ENCODE measurements at places on chromosomes 12 and 14.

DNA sequence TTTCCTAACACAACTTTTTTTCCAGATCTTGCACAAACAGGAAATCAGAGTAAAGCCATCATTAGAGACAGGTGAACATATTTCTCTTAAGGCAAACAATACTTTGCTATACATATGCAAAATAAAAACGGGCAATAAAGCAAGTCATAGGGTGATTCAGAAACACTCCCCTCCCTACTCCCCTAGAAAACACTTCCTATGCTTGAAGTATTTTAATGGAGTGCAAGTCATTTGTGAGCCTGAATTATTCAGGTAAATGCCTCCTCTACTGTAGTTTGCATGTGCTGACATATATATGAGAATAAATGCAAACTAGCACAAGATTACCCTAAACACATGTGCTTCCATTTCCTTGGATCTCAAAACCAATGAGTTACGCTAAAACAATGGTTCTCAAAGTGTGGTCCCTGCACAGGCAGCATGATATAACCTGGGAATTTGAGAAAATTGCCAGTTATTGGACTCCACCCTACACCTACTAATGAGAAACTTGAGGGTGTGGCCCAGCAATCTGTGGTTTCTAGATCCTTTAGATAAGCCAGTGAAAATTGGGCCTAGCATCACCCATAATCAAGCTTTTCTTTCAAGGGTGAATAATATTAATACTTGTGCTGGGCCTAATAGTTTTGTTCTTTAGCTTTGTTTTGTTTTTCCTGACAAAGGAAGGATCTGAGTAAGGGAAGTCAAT, 159.7 kb upstream of the BMP4 start:
- no peak for DNase-seq

GRCh38 chr12:121793440-121793837, at the start of gene RHOF:
TSS of gene RHOF (minus strand) at chr12:121793688. CDS start at chr12:121793633, 55 bp downstream.
- no peak for DNase-seq

GRCh38 chr14:67581643-67582042, 18.4 kb downstream of the PIGH start:
- no peak for DNase-seq

DNA sequence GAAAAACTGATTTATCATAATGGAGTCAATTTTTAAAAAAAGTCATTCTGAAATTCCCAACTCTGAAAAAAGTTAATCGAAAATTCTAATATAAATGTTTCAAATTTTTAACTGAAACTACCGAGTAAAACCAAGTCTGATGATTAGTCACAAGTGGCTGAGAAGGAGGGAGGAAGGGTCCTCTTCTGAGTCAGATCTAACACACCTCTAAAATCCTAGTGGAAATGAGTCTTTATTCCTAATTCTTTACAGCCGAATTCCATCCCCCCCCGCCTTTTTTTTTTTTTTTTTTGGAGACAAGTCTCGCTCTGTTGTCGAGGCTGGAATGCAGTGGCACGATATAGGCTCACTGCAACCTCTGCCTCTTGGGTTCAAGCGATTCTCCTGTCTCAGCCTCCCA, 37.9 kb downstream of the RAD9B start:
- no peak for DNase-seq

DNA sequence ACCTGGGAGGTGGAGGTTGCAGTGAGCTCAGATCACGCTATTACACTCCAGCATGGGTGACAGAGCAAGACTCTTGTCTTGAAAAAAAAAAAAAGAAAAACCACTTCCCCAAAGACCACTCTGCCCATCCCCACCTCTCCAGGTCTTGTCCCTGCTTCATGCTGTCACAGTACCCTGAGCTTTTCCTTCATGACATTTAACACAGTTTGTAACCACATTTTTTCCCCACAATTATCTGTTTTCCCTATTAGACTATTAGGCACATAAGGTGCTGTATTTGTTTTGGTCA, 6.9 kb downstream of the HECTD1 start:
- no peak for DNase-seq

- DNase-seq = no peak
Measured at GRCh38 chr12:93925585-93926205, 222.7 kb upstream of the PLXNC1 start.

- DNase-seq = no peak
Measured at GRCh38 chr12:52061470-52062166, 8.2 kb upstream of the ATG101 start.

DNA sequence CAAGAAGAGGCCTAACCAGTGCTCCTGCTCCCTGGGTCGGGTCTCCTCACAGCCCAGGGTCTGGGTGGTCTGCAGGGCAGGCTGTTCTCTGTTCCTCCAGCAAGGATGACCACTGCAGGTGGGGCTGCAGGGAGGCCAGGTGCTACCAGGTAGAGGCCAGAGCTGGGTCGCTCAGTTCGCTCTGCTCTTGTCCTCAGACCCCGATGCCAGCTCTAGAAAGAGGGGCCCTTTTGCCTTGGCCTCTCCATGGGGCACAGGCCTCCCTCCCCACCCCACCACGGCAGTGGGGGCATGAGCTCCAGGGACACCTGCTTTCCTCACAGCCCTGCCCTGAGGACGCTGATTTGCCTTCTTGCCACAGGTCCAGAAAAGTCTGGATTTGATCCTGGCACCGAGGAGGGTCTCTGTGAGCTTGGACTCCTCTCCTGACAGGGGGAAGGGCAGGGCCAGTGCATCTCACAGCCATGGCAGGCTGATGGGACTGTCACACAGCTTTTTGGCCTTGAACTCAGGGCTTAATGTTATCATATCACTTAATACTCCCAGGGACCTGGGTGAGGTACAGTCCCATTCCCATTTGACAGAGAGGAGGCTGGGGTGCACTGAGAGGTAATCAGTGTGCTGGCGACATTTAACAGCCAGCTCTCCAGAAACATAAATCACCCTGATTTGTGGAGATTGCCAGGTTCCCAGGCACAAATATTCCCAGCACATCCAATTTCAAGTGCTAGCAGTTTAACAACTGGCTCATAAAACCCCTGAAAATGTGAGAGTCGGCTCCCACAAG, 273.0 kb upstream of the SFSWAP start:
- DNase-seq = no peak

DNA sequence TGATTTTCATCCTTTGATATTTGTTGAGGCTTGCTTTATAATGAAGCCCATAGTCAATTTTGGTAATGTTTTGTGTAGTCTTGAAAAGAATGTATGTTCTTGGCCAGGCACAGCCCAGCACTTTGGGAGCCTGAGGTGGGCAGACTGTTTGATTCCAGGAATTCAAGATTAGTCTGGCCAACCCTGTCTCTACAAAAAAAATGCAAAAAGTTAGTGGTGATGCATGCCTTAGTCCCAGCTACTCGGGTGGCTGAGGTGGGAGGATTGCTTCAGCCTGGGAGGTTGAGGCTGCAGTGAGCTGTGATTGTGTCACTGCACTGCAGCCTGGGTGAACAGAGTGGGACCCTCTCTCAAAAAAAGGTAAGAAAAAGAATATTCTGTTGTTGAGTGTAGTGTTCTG, 10.8 kb downstream of the ETNK1 start:
- peak; percentile 31 for DNase-seq

DNA sequence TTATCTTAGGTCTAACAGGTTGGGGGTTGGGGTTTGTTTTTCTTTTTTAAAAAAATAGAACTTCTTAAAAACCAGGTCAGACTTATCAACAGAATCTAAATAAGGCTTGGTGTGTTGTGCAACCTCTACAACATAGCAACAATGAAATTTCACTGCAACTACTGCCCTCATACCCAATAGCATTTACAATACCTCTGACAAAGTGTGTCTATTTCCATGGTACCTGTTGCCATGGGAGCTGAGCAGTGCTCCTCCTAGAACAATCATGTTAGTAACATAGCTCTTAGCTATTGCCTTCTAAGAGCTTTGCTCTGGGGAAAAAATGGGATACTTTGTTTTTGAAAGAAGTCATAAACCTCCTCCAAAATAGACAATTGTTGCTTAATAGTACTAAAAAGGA, 103.3 kb upstream of the CCDC175 start:
- peak; percentile 3 for DNase-seq

GRCh38 chr12:52647601-52648000, 4.4 kb downstream of the KRT2 start:
- DNase-seq = no peak

DNA sequence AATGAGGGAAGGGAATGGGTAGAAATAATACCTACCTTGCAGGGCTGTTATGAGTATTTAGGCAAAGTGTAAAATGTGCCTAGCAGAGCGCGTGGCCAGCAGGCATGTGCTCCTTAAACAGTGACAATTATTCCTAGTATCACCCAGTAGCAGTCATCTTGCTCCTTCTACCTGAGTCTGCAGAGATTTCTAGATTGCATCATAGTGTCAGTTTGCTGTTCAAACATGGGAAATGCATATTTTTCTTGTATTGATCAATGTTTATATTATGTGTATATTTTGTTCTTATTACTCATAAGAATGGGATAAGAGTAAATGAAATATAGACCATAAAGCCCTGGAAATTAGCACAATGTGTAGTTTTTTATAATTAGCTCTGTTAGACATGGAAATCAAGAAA, 37.3 kb upstream of the PLEKHG7 start:
- no peak for DNase-seq

DNA sequence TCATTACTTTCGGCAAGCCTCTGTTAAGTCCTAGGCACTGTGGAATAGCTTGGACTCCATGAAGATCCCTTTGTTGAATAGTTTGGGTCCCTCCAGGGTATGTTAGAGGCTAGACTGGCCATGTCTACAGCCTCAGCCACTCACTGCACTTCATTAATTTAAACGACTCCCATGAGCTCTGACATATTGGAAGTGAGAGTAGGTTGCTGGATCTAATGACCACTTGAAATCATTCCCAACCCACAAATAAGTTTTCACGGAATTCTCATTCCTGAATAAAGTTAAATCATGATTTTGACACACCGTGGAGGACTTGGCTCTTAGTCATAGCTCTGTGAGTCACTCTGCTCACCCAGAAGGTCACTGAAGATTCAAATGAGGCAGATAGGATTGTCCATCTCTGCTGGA, 21.4 kb upstream of the APPL2 start:
- peak; percentile 97 for DNase-seq

DNA sequence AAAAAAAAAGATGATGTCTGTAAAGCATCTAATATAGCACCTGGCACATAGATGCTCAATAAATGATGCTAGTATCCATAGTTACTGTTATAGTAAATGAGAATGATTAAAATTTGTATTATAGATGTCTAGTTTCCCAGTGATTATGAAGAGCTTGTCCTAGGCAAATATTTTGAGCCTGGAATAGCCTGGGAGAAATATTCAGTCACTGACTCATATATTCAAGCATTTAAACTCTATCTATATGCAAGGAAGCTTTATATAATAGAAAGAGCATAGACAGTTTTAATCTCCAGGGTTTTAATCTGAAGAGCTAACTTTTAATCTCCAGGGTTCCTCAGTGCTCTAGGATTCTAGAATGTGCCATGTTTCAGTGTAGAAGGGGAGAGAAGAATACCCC, 91.5 kb upstream of the VASH1 start:
- DNase-seq = no peak

GRCh38 chr14:39109893-39110715, 4.0 kb upstream of the GEMIN2 start:
- DNase-seq = no peak

GRCh38 chr14:86798330-86798729, 1194.7 kb downstream of the GALC start:
- peak; percentile 11 for DNase-seq

- DNase-seq = no peak
Measured at GRCh38 chr12:19039515-19039914, 90.0 kb upstream of the PLEKHA5 start.

DNA sequence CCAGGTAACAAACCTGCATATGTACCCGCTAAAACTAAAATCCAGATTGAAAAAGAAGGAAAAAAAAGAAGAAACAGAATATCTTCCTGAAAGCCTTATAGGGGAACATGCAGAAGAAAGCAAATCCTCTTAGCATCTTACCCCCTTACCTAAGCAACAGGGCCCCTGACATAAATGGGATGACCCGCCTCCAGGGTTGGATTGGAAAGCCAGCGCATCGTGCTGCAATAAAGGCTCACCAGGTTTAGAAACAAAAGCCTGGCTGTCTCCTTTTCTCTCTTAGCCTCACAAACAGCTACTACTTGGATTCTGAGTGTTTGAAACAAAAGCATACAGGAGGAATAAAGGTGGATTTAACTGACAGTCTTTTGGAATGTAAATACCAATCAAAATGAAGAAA, 13.8 kb upstream of the ADCK1 start:
- DNase-seq = no peak

- DNase-seq = peak; percentile 47
Measured at GRCh38 chr12:50282721-50283228, 545 bp downstream of the LIMA1 start.

GRCh38 chr12:80769553-80770140, 52.9 kb downstream of the MYF5 start:
- no peak for DNase-seq

DNA sequence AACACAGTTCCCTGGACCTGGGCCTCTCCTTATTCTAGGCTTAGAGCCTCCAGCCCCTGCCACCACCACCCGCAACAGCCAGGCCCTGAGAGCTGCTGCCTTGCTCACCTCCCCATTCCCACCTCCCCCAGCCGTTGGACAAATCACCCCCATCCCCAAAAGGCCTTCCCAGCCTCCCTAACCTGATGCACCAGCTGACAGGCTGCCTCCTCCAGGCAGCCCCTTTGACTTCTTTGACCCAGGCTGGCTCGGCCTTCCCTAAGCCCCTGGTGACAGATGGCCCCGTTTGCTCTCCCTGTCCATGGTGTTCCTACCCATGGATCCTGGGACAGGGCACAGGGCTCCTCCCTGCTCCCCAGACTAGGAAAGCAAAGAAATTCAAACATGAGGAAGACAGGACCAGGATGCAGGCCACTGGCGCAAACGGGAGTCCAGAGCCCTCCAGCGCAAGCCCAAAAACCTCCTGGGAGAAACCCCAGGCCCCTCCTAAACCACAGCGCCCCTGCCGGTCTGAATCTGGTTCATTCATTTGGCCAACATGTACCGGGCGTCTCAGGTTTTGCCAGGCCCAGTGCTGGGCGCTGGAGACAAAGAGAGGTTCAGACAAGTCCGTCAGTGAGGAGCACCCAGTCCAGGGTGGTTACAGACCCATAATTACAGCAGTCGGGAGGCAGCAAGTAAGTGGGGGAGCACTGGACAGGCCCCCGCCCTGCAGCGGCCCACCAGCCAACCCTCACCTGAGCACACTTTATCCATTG, 2.4 kb downstream of the AKT1 start:
- DNase-seq = no peak

- DNase-seq = peak; percentile 29
Measured at GRCh38 chr14:76007852-76008251, 22.3 kb downstream of the IFT43 start.

DNA sequence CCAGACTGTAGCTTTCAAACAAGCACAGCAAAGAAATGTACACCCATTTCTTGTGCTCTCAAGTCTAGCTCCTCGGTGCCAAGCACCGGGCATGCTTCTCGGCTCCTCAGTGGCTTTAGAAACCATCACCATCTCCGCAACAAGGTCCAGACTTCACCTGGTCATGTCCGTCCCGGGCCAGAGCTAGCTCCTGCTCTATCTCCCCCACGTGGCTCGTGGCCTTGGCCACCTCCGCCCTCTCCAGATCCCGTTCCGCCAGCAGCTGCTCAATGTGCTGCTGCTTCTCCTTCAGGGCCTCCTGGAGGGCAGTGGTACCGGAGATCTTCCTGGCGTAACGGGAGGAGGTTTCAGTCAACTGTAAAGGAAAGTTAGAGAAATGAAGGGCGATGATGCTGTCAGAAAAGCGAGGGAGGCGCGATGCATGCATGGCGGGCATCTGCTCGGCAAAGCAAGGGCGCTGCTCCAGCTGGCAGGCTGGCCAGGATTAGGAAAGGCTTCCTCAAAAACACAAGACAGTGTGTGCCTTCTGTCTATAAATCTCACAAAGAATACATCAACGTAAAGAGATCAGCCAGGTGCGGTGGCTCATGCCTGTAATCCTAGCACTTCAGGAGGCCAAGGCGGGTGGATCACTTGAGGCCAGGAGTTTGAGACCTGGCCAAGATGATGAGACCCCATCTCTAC, 67.4 kb downstream of the CLIP1 start:
- DNase-seq = no peak

All from AG10803 (cell line).